SJSA1 (cell line): ENCODE measurements at places on chromosomes 16 and 17.

GRCh38 chr16:719815-720446 is 1.0 kb upstream of the ANTKMT start:
- no peak for DNase-seq

DNA sequence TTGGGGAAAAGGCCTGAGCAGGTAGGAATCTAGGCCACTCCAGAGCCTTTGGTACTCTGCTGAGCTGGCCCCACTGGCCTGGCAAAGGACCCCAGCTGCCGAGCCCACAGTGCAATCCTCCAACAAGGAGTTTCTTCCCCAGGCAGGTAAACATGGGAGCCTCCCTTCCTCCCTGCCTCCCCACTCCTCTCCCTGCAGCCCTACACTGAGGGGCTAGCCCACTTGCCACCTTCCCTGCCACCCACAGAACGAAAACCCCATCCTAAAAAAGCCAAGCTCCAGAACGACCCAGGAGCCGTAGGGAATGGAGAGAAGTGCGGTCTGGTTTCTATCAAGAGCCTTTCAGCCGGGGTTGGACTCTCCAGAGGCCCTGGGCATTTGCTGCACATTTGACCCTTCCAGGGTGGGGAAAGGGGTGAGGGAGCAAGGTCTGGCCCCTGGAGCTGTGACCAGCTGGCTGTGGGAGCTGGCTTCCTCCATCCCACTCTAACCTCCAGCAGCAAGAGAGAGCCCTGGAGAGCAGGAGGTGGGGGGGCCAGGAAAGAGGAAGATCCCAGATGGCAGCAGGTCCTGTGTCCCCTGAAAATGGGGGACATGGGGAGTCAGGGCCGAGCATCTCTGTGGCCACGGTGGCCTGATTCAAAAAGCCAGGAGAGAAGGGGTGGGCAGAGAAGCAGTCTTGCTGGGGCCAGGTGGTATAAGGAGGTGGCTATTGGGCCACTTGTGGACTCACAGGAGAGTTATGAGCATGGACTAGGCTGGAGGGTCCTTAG is 1.3 kb downstream of the HID1 start:
- DNase-seq = no peak

DNA sequence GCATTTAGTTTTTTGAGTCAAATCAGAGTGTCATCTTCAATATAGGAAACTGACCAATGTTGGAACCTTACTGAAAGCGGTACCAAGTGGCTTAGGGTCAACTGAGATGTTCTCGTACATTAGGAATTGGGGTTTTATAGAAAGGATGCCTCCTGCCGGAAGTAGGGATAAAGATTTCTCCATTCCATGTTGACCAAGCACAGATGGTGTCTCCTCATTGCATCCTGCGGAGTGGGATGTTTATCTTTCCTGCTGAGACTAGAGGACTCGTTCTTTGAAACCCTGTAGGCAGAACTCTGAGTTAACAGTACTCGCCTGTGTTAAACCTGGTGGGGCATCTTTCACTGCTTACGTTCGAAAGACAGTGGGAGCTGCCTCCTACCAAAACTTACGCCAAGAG is 1.4 kb downstream of the SHISA6 start:
- no peak for DNase-seq

GRCh38 chr16:12176051-12176450 is 199.5 kb downstream of the SNX29 start:
- DNase-seq = no peak

- no peak for DNase-seq
Observed at GRCh38 chr16:72203401-72203800, 31.4 kb upstream of the PMFBP1 start.
